Stimulated activated CD4-positive, alpha-beta T cell treated with anti-CD3 and anti-CD28 coated beads, Interleukin-1b, Interleukin-23, amount 100 ng/mL, for 48 hours (primary cell): ENCODE measurements at places on chromosomes 16 and 17.

DNA sequence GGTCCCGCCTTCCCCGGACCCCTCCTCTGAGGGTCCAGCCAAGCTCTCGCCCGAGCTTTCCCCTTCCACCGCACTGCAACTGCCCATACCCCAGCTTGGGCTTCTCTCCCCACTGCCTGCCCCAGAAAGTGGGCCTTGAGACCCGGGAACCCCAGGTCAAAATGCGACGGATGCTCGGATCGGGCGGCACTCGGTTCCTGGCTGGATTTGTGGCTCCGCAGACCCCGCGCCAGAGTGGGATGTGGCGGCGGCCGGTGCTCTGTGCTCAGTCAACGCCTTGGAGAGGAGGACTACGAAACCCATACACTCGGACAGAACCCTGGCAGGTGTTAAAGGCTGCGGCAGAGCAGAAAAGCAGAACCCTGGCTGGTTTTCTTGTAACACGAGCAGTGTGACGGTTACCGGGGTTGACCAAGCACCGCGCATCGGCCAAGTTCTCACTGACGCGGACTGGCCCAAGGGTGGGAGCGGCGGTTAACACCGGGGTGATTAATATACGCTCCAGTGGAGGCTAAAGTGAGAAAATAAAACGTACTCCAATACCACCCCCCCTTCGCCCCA, 885 bp upstream of the SLFN13 start:
- no peak for DNase-seq

DNA sequence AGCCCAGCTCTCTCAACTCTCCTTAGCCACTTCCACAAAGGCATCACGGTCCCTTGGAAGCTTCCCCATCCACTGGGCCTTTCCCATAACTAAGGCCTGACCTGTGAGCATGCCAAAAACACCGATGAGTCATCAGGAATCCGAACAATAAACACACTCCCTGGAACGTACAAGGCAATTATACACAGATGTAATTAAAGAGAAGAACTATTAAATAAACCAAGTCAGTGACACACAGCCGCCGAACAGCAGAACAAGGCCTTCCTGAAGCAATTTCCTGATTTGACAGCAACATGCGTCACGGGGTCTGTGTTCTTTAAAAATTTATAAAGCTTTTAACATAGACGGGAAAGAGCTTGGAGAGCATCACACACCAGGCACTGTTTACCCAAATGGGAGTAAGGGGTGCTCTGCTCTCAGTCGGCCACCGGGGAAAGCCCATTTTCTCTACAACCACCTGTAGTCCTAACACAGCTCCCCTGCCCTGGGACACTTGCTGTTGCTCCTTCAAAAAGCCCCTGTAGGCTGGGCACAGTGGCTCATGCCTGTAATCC, 29.4 kb downstream of the COG7 start:
- DNase-seq, result no peak

DNA sequence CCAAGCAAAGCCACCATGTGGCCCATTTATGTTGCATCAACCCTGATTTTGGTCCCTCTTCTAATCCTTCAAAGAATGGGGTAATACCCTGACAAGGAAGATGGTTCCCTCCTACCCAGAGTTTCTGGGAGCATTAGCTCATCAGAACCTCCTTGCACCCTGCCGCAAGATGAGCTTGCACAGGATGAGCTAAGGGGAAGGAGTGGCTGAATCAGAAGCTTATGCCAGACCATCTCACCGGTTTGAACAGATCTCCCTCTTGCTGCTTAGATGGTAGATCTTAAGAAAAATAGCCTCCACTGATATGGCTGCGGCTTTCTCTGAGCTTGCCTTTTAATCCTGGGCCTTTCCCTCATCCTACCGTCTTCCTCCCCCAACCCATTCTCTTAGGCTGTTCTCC, 175.1 kb downstream of the SOX9 start:
- DNase-seq, result no peak

- DNase-seq, result no peak
These were observed 165.4 kb downstream of the PRKCA start for GRCh38 chr17:66467766-66468165.

DNA sequence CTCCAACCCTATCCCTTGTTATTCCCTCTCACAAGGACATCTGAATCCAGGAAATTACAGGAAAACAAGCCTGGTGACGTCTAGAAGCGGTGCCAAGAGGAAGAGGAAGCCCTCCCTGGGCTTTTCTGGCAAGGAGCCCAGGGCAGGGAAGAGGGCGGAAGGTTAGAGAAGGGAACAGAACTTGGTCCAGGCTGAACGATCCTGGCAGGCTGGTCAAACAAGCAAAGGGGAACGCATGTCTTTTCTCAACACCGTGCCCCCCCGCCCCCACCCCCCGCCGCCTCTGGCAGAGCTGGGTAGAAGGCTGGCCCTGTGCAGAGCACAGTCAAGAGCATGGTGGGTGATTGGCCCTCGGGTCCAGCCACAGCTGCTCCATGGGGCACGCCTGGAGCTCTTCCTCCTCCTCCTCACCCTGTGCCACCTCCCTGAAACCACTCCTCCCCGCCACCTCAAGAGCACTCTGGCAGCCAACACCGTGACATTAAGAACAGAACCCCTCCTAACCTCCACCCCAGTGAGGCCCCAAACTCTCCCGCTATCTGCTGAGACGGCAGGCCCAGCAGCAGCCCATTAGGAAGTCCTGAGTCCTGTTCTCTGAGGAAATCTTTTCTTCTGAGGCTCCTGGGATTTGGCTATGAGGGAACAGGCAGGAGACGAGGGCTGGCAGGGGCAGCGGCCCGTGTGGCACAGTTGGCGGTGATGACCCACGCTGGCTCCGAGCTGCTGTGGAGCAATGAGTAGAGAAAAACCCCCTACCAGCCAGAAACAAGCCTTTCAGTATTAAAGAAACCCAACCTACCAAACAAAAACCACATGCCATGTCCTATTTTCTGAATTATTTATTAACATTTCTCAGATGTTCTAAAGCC, 7.3 kb downstream of the C16orf86 start:
- DNase-seq, result no peak

- DNase-seq, result no peak
These were observed 7.1 kb downstream of the NTN1 start for GRCh38 chr17:9028202-9028987.

- no peak for DNase-seq
These were observed 2.0 kb downstream of the TOM1L1 start for GRCh38 chr17:54902611-54903010.

DNA sequence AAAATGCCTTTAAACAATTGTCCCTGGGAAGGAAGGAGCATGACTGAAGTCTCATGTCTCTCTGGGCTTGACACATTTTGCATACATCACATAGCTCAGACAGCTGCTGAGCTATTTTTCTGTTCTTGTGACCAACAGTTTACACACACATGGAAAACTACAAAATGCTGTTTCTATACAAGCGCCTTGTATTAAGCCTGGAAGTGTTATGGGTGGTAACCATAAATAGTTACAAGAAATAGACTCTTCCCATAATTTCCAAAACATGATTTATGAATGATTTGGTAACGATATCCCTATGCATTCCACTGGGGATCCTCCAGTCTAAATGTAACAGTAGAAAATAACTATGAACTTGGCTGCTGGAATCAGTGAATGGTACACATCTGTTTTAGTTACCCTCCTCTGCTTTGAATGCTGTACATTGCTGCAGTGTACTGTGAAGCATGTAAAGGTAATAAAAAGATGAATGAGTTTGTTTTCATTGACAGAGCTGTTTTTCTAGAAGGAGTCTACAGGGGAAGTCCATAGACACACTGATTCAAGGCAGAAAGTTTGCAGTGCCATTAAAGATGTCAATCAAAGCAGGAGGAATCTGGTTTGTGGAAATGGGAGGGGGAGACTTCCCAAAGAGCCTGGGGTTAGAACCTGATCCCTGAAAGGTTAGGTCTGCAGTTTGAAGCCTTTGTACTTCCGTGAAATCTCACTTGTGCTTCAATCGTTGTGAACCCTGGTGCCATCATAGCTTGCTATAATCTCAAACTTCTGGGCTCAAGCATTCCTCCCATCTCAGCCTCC, 5.0 kb downstream of the ACSF2 start:
- DNase-seq, result no peak

- DNase-seq, result no peak
These were observed 57.8 kb upstream of the CIBAR2 start for GRCh38 chr16:85170066-85170491.

- no peak for DNase-seq
These were observed 14.3 kb downstream of the CNOT1 start for GRCh38 chr16:58615280-58615679.

DNA sequence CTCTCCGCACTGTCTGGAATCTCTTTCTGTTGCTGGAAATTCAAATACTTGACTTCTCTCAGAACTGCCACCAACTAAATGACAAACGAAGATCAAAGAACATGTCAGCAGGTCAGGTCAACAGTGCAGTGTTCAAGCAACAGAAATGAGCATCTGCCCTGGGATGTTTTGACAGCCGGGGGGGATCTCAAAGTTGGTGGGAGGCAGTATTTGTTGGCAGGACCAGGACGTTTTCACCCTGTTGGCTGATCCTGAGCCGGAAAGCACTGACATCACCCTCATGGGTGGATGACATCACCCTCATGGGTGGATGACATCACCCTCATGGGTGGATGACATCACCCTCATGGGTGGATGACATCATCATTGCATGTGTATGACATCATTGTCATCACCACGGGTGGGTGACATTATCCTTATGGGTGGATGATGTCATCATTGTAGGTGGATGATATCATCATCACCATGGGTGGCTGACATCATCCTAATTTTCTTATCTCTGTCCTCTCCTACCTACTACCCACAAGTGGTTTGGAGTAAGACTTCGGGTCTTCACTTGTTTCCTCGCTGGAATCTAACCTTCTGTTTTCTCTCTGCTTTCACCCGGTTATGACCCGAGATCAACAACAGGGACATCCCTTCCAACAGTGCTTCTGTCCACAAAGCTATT, 18.9 kb downstream of the DNAH17 start:
- peak; percentile 10 for DNase-seq

GRCh38 chr16:6967796-6968320, 364.8 kb upstream of the RBFOX1 start:
- no peak for DNase-seq

- no peak for DNase-seq
These were observed 108.8 kb downstream of the AMFR start for GRCh38 chr16:56316545-56316944.

- DNase-seq, result no peak
These were observed 117.2 kb downstream of the CYLD start for GRCh38 chr16:50858877-50859627.

DNA sequence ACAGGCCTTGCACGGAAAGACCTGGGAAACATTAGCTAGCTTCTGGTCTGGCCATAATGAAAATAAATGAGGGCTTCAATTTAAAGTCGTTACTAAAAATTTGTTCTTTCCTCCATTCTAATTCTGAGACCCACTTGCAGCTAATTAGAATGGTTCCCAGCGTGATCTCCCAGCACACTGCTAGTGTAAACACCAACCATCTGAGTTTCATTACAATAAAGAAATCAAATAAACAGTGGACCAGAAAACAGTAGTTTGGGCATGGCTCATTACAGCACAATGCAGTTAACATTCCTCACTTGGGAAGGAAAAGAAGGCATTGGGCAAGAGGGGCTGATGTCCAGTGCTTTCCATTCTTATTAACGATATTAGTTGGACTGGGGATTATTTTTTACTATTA, 410.9 kb upstream of the SOX9 start:
- no peak for DNase-seq

DNA sequence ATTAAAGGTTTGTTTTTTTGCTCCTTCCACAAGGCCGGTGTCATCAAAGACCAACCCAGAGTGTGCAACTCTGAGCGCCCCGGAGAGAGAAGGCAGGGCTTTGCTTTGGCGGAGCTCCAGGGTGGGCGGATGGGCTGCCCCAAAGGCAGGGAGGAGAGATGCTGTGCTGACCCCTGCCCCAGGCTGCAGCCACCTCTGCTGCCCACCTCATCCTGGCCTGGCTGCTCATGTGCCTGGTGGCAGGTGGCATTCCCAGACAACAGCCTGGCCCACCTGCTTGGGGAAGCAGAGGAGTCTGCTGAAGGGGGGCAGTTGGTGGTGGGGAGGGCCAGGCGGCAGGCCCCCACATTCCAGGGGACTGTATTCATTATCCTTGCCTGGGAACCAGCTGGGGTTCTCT, 122.1 kb downstream of the SDK2 start:
- no peak for DNase-seq

DNA sequence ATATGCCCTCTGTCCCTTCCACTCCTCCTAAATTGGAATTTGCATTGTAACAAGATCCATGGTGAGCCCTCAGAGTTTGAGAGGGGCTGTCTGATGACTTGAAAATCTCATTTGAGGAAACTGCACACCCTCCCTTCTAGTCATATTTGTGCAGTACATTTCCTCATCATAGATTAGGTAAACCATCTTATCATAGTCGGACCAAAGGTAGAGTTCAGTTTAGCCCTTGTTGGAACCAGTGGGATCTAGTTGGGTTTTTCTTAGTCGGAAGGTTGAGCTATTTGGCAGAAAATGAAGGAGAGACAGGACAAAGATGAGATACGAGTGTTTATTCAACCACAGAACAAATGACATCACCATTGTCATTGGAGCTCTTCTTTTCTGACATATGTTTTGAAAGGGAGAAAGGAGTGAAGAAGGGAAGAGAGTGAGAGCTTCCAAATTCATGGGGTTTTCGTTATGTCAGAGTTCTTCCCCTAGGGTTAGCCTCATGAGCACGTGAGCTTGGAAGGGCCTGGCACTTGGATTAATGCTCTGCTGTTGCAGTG, 15.8 kb upstream of the KRT20 start:
- DNase-seq, result no peak

GRCh38 chr16:86498671-86499439, 11.5 kb upstream of the FOXF1 start:
- no peak for DNase-seq

DNA sequence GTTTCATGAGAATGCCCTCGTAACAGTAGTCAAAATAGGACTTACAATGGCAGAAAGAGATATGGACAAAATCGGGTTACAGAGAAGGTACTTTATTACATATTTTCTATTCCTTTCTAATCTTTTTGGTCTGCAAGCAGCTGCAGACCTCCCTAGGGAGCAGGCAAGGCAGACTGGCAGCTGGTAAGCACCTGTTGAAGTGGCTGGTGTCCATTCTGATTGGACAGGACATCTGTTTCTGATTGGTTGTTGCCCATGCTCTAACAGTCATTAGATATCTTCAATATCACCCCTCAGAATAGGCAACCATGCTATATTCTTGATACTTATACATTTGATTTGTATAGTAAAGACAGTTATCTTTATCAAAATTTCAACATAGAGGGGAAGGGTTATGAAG, 606.3 kb downstream of the KCNJ2 start:
- DNase-seq, result no peak

DNA sequence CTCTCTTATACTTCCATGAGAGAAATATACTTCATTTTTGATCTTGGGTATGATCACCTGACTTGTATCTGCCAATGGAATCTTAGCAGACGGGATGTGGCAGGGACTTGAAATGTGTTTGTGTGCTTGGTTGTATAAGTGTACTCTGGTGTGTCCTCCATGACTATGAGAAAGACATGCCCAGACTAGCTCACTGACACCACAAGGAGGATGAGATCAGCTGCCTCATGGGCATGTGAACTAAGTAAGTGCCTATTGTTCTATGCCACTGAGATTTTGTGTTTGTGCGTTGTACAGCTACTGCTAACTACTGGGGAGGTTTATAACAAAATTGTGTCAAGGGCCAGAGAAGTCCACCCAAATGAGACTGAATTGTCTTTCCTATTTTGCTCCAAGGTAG, 402.2 kb upstream of the SALL1 start:
- no peak for DNase-seq

GRCh38 chr17:39650121-39650579, 13.2 kb downstream of the STARD3 start:
- no peak for DNase-seq

- DNase-seq, result no peak
These were observed 107.8 kb downstream of the GNAO1 start for GRCh38 chr16:56298948-56299596.
